ENCODE measurements at places on chromosomes 2 and 18.

GRCh38 chr2:100703739-100704138, 116.2 kb upstream of the NPAS2 start:
- DNase-seq: no peak

DNA sequence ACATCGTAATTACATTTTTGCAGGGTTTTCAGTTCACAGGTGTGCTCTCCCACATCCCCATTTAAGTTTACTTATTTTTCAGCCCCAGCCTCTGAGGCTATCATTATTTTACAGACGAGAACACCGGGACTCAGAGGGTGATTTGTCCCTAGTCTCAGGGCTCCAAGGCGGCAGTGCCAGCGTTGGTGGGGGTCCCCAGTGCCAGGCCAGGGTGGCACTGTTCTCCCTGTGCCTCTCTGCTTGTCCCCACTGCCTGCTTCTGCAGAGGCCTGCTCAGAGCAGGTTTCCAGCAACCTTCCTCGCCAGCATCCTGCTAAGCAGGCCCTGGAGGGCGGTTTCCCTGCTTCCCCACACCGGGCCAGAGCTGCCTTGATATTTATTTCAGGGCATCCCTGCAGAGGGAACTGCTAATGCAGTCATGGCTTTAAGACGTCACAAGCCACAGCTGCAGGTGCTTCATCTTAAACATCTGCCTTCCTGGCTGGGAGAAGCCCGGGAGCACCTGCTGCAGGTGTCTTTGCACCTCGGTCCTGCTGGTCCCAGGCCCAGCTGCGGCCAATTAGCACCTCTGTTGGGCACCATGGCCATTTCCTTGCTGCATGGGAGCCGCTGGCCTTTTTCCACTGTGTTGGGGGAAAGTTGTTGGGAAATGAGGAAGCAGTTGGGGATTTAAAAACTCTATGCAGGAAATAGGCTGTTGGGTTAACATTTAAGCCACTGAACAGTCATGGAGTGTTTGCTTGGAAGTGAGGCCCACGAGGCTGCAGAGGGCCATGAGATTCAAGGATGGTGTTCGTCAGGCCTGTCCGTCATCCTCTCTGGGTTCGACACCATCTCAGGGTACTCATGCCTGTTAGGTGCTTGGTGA, 22.8 kb downstream of the HPCAL1 start:
- no peak for DNase-seq

GRCh38 chr2:13193900-13194299, 477.2 kb downstream of the TRIB2 start:
- DNase-seq: no peak

- DNase-seq: no peak
Observed at GRCh38 chr2:24515335-24515734, 24.3 kb downstream of the NCOA1 start.

DNA sequence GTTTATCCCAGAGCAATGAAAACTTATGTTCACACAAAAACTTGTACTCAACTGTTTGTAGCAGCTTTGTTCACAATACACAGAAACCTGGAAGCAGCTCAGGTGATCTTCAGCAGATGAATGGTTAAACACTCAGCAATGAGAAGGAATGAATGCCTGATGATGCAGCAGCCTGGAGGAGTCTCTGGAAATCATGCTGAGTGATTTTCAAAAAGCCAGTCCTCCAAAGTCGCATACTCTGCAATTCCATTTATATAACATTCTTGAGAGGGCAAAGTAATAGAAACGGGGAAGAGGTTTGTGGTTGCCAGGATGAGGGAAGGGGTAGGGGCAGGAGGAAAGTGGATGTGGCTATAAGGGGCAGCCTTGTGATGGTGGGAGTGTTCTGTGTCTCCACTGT, 108.1 kb downstream of the CTIF start:
- no peak for DNase-seq

- peak; percentile 30 for DNase-seq
Observed at GRCh38 chr2:119407430-119408220, 24.0 kb upstream of the TMEM37 start.

DNA sequence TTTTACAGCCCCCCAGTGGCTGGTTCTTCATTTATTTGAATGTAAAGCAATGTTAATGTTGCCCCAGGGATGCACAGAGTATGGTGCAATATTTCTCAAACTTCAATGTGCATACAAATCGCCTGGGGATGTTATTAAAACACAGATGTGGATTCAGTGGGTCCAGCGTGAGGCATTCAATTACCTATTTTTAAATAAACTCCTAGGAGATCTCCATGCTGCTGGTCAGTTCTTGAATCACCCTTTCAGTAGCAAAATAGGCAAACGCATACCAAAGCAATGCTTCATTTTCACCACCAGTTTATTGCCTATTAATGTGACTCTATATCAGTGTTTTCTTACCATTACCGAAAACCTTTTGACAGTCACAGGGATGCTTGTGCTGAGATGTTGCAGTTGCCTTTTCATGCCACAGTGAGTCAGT, 530.7 kb downstream of the CBLN2 start:
- DNase-seq: no peak

DNA sequence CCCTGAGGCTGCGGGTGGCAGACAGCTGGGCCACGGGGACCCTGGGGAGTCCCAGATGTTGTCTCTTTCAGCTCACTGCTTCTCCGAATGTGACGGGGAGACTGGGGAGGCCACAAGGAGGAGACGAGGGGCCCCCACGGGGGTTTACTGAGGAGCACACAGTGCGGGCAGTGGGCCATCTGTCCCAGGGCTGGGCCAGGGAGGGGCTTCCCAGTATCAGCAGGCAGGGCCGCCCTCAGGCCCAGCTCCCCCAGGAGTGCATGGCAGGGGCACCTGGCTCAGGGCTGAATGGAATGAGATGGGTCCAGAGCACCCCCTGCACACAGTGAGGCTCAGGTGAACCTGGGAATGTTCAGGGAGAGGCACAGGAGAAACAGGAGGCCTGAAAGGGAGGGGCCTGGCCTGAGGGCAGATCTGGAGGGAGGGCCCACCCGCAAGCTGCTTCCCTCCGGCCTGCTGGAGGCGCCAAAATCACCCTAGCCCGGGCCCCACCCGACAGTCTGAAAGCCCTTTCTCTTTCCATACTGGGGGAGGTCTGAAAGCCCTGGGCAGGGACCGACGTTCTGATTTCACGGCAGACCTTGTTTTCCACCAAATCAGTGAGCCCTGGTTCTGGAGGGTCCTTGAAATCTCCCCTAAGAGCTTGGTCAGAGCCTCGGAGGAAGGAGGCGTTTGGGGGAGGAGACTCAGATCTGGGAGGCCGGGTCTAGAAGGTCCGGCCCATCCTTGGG, 35.5 kb upstream of the PTMA start:
- no peak for DNase-seq

DNA sequence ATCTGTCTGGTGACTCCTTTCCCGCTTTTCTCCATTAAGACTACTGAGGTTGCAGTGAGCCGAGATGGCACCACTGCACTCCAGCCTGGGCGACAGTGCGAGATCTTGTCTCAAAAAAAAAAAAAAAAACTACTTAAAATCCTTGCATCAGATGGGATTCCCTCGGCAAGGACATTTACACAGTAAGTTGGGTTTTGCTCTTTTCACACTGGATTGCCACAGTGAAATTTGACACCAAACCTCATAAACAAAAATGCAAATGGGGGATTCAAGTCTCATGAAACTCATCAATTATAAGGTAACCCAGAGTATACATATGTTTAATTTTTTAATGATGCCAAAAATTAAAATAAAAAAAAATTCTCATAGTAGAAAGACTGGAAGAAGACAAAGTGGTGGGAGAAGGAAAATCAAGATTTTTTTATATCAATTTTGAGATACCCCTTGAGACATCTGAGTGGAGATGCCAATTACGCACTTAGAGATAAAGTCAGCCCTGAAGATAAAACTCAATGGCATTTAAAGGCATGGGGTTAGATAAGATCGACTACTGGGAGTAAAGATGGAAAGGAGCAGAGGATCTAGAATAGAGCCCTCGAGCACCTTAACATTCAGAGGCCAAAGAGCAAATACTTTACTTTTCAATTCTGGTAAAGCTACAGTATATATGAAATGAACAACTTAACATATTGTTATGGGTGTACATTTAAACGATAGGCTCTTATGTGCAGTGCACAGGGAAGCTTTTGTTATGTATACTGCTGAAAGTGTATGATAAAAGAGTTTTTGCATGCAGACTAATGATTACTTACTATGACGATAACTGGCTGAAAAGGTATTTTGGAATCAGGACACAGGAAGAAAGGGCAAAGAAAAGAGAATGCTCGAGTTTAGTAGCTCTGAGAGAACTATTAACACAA, 37.6 kb downstream of the CHMP3 start:
- DNase-seq: no peak

GRCh38 chr18:12053289-12053688, 40.4 kb upstream of the ANKRD62 start:
- no peak for DNase-seq

GRCh38 chr18:76791642-76792041, 30.7 kb upstream of the ZNF236 start:
- DNase-seq: no peak

DNA sequence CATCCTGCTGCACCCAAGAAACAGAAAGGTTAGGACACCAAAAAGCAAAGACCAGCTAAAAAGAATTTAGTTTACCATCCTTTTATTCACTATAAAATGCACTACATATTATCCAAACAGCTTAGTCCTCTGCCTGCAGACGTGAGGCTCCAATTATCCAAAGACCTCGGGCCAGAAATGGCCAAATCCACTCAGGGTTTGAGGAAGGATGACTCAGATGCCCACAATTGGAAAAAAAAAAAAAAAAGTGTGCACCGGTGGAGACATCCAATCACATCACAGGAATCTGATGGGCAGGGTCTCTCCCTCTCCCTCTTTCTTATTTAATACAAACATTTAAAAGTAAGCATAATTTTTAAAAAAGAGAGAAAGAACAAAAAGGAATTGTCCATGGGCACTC, 65.7 kb downstream of the TRABD2A start:
- DNase-seq: no peak

DNA sequence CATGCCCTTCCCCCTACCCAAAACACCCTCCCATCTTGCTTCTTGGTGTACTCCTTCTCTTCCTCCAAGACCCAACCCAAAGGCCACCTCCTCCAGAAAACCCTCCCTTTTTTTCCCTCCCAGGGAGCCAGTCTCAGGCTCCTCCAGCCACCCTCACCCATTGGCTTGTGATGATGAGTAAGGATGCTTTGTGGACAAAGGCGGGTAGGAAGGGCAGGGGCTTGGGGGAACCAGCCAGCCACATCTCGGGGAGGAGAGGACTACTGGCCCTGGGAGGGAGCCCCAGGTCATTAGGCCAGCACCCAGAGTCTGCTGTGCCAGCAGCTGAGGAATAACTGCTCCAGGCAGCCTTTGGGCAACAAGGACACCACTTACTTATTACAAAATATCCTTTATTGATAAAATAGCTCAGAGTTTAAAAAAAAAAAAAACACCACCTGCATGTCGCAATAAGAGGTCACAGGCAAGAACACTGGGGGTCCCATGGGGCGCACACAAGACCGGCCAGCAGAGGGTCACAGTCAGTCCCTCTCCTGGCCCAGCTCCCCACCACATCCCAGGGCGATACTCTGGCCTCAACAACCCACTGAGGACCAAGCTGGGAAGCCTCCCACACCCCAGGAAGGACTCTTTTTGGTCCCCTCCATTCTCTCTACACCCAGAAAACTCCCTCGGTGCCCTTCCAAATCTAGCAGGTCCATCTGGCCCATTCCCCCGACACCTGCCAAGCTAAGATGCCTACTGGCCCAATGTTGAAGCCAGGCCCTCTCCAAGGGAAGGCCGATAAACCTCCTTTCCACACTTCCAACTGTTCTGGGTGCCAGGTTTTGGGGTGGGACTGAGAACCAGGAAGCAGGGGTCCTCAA, 3.6 kb downstream of the ADRA2B start:
- no peak for DNase-seq

- DNase-seq: no peak
Observed at GRCh38 chr2:173653432-173653805, 298.7 kb downstream of the CDCA7 start.

DNA sequence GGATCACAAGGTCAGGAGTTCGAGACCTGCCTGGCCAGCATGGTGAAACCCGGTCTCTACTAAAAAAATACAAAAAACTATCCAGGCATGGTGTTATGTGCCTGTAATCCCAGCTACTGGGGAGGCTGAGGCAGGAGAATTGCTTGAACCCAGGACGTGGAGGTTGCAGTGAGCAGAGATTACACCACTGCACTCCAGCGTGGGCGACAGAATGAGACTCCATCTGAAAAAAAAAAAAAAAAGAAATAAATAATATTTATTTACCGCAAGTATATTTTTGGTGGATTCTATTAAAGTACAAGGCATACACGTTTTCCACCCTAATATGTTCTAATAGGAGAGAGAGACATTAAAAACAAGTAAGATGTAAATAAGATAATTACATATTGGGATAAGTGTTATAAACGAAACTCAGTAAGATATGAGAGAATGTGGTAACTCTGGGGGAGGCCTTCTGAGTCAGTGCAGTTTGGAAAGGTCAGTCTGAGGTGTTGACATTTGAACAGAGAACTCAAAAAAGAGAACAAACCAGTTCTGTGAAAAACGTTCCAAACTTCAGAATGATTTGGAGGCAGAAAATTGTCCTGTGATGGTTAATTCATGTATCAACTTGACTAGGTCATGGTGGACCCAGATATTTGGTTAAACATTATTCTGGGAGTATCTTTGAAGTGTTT, 8.8 kb upstream of the POLI start:
- no peak for DNase-seq

- DNase-seq: no peak
Observed at GRCh38 chr2:1758171-1758570, 13.9 kb upstream of the PXDN start.

DNA sequence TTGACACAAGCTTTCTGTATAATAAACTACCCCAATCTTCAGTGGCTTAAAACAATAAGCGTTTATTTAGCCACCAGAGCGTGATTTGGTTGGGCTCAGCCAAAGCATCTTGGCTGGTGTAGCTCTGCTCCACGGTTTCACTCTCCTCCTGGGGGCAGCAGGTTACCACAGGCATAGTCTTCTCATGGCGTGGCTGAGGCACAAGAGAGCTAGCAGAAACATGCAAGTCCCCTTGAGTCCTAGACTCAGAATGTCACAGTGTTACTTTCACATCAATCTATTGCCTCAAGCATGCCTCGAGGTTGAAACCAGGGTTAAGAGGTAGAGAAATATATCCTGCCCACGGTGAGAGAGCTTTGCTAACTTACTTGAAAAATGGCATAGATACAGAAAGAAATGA, 19.9 kb upstream of the SLC9A2 start:
- DNase-seq: no peak

DNA sequence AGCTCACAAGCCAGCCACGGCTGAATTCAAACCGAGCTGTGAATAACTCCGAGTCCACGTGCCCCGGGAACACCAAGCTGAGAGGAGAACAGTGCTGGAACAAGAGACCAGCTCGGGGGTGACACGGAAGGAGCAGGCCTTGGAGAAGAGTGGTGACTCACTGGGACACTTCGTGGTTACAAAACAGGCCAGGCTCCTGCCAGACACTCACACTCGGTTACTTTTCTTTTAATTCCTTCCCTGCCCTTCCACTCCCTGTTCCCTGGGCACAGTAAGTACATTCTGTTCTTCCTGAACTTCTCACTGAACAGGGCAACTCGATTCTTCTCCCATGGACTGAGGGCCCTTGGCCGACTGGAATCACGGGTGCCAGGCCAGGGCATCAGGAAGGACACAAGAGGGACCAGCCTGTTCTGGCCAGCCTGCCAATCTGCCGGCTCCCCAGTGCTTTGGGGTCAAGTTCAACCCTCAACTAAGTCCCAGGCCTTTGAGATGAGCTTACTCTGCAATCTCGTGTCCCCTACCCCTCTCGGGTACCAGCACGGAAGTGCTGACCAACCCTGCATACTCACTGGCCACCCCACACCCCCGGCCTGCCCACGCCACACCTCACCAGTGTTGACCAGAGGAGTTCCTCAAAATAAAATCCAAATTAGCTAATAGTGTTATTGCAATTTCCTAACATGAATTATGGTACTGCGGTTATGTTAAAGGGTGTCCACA, 87.5 kb downstream of the TFCP2L1 start:
- DNase-seq: no peak

- DNase-seq: no peak
Observed at GRCh38 chr2:188523919-188524318, 232.2 kb downstream of the GULP1 start.

All from CD4-positive, alpha-beta T cell treated with Interleukin-17A for 1 hour (primary cell).